ENCODE measurements at places on chromosomes 3 and 15.

GRCh38 chr3:188624384-188624783 is 470.4 kb downstream of the LPP start:
- peak; percentile 83 for DNase-seq

- DNase-seq = no peak
Measured at GRCh38 chr3:194757647-194758061, 72.0 kb downstream of the FAM43A start.

DNA sequence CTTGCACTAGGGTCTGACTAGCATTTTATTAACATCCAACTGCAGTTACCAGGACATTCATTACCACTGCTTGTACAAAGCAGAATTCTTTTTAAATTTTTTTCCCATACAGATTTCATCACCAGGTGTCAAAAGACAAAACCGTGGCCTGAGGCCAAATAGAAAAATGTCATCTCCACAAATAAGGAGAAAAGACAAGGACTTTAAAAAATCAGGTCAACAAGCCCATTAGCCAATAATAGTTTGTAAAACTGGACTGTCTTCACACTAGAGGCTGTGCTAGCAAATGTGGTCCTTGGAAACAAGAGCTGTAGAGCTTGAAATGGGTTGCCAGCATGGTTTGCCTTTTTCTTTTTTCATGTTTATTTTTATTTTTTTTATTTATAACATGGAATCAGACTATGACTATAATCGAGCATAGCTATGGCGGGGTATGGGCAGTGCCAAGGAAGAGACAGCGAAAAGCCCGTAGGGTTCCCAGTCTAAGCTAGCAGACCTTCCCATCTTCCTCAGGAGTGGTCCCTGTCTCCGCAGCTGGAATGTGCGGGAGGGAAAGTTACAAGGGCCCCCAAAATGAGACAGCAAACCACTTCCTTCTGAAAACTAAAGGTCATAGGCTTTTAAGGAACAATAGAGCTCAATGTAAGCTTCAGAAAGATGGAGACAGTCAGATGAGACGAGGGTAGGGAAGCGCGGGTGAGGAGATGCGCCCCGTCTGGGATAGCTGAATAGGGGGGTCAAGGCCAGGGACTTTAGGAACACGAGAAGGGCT is 1.5 kb downstream of the PTPN9 start:
- peak; percentile 29 for DNase-seq

GRCh38 chr3:10627884-10628572 is 122.6 kb upstream of the ATP2B2 start:
- no peak for DNase-seq

- no peak for DNase-seq
Measured at GRCh38 chr3:46186471-46187340, 21.4 kb downstream of the CCR1 start.
